Transverse colon (tissue), 4 donors: ENCODE measurements at places on chromosomes 6 and 20. TPM values are rescaled to one million over a fixed set of nuclear protein-coding genes. Genes with fewer than 3 reads are reported as not detected.

DNA sequence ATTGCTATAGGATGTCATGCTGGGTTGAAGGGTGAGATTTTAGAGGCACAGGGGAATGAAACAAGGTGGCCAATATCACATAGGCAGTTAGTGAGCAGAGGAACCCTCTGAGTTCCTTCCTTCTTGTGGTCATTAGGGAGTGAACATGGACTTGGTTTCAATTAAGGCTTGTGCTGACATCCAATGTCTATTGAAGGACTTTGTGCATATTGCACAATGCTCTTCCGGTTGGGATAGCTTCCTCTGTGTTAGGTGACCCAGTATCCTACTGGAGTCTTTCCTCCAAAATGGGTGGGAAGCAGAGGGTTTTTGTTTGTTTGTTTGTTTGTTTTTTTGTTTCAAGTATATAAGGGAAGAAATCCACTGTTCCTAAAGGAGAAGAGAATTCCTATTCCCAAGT, 98.5 kb downstream of the HDGFL1 start:
- DNase-seq, result no peak

- no peak for DNase-seq
These were observed 360.6 kb upstream of the RUNX2 start for GRCh38 chr6:44967481-44967880.

Gene MYT1
- total RNA-seq, result not detected

Gene VGLL2
- total RNA-seq, result not detected

DNA sequence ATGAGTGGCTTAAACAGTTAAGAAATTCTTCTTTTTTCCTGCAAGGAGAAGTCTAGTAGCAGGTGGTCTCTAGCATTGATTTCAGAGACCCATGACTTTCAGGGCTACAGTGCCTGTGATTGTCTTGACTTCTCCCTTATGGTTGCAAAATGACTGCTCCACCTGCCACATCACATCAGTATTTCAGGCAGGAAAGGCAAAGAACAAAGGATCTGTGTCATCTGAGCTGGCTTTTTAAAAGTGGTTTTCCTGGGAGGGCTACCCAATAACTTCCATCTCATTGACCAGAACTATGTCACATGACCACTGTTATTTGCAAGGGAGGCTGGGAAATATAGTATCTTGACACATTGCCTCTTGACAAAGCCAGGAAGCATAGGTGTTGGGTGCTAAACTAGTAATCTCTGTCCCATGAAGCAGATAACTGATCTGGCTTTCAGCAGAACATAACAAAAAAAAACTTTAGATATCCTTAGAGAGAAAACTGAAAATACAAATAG, 226.2 kb downstream of the DHX35 start:
- no peak for DNase-seq

DNA sequence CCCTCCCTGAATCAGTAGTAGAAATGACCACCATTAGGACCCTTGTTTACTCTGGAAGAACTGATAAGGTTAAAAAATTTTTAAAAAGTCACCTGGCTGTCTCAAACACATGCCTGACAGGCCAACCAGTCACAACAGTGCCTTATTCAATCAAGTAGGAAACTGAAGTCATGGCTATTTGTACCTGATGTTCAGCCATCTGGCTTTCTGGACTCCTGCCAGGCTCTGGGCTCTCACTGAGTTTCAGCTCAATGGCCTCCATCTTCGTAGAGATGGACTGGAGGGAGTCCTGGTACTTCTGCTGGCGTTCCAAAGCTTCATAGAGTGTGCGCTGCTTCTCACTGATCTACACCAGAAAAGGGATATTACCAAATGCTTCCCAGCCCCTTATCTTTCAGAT, 343.8 kb downstream of the SYNE1 start:
- peak; percentile 17 for DNase-seq

Gene RALGAPA2
- 29.5 TPM for total RNA-seq

Gene ZSCAN12
- total RNA-seq, result 1.2 TPM

DNA sequence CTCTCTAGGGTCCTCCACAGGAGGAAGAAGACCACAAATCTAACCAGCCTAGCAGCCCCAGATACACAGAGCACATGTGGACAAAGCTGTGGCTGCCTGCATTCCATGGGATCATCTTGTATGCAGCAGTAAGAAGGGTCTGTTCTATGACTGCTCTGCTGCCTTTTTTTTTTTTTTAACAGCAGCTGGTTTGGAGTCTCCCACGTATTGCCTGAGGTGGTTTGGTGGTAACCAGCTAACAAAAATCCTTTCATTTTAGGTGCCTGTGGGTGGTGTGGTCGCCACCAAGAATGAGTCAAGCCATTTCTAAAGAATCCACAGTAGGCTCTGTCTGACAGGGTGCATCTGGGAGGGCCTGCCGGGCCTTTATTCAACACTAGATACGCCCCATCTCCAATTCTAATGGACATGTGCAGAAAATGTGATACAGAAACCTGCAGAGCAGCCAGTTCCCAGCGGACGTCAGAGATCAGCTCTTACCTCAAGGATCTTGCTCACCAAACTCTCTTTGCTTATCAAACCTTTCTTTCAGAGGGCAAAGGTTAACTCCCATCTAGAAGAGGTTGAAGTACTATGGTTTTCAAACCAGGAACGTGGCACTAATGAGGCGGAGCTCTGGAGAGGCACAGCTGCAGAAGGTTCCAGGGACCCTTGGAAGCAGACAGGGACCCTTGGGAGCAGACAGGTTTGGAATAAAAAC, 32.0 kb downstream of the GNAS-AS1 start:
- no peak for DNase-seq

- DNase-seq, result no peak
These were observed 3.7 kb upstream of the NCOA6 start for GRCh38 chr20:34829191-34829590.

Gene OR2H1
- not detected for total RNA-seq

Gene EYS
- total RNA-seq, result not detected

Gene VIP
- total RNA-seq, result 24.1 TPM

DNA sequence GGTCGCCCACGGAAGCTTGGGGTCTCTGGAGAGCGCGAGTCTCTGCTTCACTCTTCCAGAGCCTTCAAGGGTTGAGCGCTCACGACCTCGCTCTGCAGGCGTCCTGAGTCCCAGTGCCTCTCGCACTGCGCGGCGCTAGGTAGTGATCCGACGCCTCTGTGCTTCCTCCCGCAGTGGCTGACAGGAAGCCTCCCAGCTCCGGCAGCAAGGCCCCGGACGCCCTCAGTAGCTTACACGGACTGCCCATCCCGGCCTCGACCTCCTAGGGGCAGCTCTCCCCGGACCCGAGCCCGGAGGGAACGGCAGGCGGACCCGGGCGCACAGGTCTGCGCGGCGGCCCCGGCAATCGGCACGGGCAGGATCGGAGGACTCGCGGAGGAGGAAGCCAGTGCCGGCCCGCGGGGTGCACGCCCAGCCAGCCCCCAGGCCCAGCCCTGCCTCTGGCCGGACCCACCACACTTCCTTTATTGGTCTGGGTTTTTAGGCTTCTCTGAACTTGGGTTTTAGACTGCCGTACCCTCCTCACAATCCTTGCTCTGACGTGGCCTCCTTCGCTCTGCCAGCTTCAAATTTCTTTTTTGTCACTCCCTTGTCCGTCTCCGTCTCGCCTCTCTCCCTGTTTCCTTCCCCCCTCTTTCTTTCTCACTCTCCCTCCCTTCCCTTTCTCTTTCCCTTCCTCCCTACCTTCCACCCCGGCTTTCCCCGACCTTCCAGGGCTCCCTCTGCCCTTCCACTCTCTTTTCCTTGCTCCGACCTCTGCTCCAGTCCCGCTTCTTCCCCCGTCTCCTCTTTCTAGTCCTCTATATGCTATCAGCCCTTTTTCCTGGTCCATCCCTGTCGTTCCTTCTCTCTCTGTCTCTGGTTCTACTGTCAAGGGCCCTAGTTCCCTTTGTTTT, 9.1 kb downstream of the PAX1 start:
- DNase-seq, result no peak

- no peak for DNase-seq
These were observed 71.2 kb downstream of the SAMD5 start for GRCh38 chr6:147579667-147580066.

DNA sequence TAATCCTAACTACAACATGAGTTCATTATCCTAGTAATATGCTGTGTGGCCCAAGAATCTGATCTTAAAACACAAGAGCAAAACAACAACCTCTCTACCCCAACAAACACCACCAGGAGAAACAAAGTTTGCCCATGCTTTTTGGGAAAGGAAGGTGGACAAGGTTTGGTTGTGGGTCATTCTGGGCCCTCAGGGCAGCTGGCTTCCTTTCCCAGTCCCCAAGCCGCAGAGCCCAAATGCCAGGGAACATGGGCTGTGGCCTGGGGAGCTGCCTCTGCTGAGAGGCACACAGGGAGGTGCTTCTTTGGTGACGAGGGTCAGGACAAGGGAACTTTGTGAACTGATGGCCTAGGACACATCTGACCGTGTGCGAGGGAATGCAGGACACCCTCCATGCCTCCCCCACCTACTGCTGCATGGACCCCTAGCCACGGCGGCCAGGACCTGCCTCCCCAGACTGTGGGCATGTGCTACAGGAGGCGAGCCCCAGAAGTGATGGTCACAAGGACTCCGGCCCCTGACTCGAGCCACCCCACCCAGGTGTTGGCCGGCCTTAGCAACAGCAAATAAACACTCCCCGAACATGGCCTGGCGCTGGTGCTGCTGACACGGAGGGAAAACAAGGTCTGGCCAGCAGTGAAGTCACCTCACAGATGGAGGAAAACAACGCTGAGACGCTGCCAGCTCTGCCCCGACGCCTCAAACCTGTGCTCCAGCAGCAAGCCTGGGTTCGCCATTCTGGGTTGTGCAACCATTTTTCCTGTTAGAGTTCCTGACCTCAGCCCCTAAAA, 55.6 kb downstream of the RRBP1 start:
- no peak for DNase-seq

Gene SIRPB1
- total RNA-seq, result 0.14 TPM

GRCh38 chr6:39897698-39898097, 36.6 kb downstream of the MOCS1 start:
- peak; percentile 47 for DNase-seq

DNA sequence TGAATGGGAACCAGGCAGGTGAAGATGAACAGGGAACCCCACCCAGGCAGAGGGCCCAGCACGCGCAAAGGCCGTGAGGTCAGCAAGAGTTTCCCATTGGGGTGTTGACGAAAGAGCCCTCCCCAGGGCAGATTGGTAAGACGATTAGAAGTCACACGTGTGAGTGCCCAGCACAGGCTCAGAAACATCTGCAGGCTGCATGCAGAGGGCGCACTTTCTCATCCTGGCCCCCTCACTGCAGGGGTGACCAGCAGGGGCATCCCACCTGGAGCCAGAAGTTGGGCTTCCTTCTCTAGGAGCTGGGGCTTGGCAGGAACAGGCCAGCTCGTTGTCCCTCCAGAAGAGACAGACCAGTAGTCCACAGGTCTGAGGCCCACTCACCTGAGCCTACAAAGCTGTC, 38.4 kb downstream of the VSTM2L start:
- DNase-seq, result no peak

Gene BMP6
- total RNA-seq, result 1.1 TPM

DNA sequence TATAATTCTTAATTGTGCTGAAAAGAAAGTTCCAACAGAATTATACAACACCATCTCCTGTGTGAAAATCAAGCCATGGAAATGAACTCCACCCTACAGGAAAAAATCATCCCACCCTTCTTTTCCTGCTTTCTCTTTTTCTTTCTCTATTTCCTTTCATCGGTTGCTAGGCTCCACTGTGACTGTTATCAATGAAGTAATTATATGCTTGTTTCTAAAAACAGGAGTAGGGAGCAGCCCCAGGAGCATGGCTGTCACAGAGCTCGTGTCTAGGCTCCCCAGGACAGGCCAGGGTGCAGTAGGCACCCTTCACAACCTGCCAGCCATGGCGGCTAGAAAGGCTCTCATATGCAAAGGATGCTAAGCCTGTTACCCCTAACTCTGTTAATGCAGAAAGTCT, 13.0 kb downstream of the MPC1 start:
- DNase-seq, result no peak

- no peak for DNase-seq
These were observed 198.6 kb downstream of the CDKAL1 start for GRCh38 chr6:20732896-20733295.

Gene CST2
- not detected for total RNA-seq
